ENCODE measurements at places on chromosomes 13 and 19.
A peak's percentile ranks its signal among the peaks of the same experiment; 100 is the strongest.

GRCh38 chr13:32117001-32117400, 85.4 kb downstream of the FRY start:
- no peak for DNase-seq

- no peak for DNase-seq
These were observed 2.1 kb downstream of the HAMP start for GRCh38 chr19:35284153-35285094.

GRCh38 chr19:45403781-45404556, 900 bp downstream of the PPP1R13L start:
- peak; percentile 79 for DNase-seq

- no peak for DNase-seq
These were observed 3.1 kb upstream of the KLK1 start for GRCh38 chr19:50826492-50827240.

DNA sequence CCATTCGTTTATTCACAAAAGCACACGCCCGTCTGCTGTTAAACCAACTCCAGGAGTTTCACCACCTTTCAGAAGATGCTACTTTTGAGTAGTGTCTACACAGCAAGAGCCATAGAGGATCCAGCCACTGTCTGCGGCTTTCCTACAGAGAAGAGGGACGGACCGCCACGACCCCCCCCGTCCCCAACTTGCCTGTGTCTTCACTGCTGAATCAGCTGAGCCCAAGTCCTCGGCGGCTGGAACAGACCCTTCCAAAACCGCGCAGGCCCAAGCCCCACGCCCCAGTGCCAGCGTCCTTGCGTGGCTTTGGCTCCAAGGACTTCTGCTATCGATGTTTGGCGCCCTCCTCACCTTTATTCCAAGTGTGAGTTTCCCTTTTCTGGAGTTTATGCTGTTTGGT, 65.1 kb downstream of the SPACA7 start:
- no peak for DNase-seq

GRCh38 chr19:42122691-42123607, 9.3 kb downstream of the POU2F2 start:
- DNase-seq: peak; percentile 89

DNA sequence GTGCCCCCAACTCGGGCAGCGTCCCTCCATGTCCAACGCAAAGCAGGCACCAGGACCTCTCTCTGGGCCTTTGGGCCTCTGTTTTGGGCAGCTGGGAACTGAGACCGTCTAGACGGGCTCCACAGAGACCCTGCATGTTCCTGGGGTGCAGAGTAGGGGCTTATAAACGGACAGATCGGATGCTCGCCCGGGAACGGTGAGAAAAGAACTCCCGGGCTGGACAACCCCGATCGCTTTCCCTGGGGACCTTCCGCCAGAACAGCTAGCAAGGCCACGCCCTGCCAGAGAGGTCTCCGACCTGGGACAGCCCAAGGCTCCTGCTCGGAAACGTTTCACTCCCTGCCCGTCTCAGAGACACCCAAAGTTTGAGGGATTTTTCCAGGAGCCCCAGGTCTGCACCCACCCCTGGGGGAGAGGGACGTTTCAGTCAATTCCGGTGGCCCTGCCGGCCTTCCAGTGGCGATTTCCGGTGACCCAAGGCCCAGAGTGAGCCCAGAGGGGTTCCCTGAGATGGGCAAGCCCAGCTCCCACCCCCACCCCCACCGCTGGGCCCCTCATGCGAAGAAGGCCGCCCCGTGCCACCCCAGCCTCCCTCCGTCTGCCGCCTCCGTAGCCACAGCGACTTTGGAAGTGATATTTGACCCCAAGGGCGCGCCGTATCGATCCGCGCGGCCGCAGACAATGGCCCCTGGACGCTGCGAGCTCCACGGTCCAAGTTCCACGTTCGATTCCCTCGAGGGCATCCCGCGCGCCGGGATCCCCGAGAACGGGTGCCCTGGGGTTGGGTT, 1.7 kb downstream of the NR2F6 start:
- no peak for DNase-seq

DNA sequence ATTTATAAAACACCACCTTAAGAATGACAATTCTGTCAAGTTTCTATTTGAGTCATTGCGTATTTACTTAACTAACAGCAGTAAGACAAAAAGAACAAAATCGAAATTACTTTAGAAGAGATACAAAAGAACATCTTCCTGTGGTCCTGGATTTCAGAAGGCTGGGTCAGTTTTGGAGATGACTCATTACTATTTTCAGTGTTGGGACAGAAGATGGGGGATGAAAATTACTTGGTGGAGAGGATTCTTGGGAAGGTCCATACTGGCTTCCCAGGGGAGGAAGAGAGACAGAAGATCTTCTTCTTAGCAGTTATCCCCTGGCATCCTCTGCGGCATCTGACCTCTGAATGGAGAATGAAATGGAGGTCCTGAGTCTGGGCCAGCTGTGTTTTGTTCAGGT, 33.5 kb upstream of the CSNK1A1L start:
- no peak for DNase-seq

- no peak for DNase-seq
These were observed 512.4 kb upstream of the ATXN8OS start for GRCh38 chr13:69595181-69595580.

DNA sequence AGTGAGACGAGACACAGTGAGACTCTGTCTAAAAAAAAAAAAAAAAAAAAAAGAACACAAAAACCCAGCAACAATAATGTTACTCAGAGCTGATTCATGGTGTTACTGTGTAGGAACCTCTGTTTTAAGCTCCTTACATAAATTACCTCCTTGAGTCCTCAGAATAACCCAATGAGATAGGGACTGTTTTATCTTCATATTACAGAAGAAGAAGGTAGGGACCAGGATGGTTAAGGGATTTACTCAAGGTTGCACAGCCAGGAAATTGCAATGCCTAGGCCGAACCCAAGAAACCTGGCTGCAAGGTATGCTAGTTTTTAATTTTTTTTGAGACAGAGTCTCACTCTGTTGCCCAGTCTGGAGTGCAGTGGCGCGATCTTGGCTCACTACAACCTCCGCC, 1.5 kb upstream of the DAND5 start:
- no peak for DNase-seq

- no peak for DNase-seq
These were observed 273.4 kb downstream of the GPC6 start for GRCh38 chr13:93499991-93500390.

GRCh38 chr13:66424422-66424821, 805.7 kb downstream of the PCDH9 start:
- DNase-seq: no peak

DNA sequence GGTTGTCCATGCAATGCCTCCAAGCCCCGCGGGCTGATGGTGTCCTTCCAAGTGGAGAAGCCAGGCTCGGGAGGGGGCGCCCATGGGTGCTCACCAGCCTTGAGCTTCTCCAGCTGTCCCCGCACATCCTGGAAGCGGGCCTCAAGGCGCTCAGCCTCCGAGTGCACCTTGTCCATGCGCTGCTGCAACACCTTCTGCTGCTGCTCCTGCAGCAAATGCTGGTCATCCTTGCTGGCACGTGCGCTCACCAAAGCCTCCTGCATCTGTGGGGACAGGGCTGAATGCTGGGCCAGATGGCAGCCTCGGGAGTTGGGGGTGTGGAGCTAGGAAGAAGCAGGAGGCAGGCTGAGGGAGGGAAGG, 22.8 kb upstream of the EMP3 start:
- no peak for DNase-seq

GRCh38 chr13:51322826-51323225, 16.7 kb upstream of the SERPINE3 start:
- DNase-seq: no peak

All from stimulated activated CD4-positive, alpha-beta T cell treated with anti-CD3 and anti-CD28 coated beads, Interleukin-15, amount 100 ng/mL, for 24 hours (primary cell).